Stimulated activated CD8-positive, alpha-beta memory T cell treated with anti-CD3 and anti-CD28 coated beads, Interleukin-4, amount 100 ng/mL, for 1 hour (primary cell): ENCODE measurements at places on chromosomes 2 and 18.

DNA sequence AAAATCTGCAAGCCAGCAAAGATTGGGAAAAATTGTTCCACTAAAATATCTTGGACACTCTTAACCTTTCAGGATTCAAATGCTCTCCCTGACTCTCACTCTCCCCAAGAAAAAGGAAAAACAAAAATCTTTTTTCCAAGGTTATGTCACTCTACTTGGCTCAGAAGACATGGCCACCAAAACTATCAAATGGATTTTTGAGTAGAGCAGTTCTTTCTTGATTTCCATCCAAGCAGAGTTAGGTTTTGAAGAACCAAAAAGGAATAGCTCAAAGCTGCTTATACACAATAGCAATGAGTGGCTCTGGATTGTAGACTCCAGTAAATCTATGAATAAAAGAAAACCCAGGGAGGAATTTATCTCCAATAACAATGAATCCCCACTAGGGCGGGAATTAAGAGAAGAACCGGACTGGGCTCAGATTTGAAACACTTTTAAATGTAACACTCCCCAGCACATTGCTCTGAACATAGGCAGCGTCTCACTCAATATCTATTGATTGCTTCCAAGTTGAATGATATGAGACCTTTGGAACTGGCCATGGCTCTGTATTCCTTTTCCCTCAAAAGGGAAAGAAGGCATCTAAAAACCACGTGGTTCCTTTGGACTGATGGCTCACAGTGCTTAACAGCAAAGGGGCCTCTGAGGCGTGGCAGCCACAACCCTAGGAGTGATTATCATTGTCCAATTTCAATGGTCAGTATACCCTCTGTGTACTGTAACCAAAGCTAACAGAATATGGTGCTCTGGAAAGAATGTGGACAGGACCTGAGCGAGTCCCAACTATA is 68.3 kb downstream of the SPRED2 start:
- DNase-seq: no peak

- DNase-seq: no peak
Measured at GRCh38 chr2:131413148-131413747, 49.3 kb upstream of the RAB6D start.

DNA sequence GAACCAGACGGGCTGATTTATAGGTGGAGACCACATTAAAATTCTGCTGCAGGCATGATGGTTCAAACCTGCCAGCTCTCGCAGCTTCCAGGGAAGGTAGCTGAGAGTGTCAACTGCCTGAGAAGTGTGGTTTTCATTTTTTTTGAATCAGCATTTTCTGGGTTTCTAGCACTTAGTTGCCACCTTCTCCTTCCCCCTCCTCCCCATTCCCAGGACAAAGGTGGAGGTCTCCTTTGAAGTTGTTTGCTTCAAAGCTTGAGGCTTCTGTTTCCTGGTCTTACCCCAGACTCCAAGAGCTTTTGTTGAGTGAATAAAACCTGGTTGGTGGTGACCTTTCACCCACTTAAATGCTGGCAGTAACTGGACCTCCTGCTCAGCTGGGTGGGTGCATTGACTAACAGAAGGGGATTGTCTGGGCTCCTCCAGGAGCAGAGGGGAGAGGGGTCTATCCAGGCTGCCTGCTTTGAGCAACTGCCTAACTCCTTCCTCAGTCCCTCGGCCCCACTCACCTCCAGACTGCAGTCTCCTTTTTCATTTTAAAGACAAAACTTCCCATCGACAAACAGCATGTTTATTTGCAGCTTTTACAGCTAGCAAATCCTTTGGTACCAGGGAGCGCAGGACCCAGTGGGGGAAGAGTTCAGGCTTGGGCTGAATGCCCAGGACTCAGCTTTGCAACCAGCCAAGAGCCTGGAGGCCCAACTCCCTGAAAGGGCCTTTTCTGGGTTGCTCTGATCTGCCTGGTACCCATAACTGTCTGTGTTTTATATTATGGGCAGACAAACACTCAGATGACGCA is 3.5 kb downstream of the RHOB start:
- DNase-seq: no peak

DNA sequence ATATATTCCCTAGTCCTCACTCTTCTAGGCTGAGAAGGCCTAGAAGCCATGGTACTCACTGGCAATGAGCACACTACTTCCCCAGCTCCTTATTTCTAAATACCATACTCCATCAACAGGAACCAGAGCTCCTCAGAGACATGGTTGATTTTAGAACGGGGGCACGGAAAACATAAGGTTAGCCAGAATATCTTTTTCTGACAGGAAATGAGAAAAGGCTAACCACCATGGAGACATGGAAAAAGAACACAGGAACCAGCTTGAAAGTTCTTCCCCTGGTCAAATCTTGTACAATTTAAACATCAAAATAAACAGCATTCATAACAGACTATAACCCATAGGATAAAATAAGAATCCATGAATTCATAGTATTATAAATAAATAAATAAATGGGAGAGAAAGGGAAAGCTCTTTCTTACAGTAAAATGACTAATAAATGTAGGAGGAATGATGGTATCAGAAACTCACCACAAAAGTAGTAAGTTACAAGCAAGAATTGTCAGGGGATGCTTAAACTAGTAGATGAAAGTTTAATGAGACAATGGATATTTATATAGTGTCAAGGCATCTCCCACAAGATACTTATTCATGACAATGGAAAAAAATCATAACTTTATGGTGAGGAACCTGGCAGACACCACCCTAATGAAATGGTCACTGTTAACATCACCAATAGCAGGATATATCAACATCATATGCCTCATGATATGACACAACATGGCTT is 20.6 kb upstream of the GCC2 start:
- no peak for DNase-seq
